ENCODE measurements at places on chromosomes 5 and 9.

DNA sequence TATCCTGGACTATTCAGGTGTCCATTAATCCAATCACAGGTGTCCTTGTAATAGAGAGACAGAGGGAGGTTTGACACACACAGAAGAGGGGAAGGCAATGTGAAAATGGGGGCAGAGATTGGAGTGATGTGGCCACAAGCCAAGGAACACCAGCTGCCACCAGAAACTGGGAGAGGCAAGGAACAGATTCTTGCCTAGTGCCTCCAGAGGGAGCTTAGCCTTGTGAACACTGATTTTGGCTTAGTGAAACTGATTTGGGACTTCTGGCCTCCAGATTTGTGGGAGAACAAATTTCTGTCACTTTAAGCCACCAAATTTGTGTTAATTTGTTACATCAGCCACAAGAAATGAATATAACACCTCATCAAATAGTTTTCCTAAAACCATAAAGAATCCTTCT is 416.2 kb downstream of the ENC1 start:
- DNase-seq = no peak

DNA sequence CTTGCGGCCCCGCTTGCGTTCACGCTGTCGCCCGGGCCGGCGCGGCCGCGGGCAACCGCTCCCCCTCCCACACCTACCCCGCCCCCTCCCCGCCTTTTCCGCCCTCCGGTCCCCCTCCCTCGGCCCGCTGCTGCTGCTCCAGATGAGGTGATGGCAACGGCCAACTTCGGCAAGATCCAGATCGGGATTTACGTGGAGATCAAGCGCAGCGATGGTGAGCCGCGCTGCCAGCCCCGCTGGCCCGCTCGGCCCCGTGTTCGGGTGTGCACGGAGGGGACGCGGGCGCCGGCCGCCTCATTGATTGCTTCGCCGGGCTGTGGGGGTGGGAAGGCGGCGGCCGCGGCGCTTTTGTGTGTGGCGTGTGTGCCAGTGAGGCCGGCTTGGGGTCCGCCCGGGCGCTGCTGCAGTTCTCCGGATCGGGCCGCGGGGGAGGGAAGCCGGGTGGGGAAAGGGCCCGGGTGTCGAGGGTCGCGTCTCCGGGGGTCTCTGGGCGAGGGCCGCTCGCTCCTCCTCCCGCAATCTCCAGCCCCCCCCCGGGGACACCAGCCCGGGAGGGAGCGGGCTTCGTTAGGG is 403 bp downstream of the KIF2A start:
- no peak for DNase-seq

DNA sequence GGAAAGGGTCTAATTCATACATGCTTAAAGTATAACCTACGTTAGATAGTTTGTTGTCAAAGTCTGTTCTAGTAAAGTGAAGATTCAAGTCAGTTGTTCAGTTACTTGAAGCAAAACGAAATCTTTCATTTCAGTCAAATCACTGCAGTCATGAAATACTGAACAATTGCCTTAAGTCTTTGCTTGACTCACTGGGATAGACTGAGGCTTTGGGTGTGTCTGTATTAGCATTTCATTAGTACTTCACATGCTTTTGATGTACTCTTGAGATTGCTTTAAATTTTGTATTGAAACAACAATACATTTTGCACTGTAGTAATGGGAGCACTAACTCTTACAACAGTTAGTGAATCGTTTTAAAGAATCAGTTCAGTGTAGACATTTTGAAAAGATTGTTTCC is 4.0 kb upstream of the CMYA5 start:
- no peak for DNase-seq

DNA sequence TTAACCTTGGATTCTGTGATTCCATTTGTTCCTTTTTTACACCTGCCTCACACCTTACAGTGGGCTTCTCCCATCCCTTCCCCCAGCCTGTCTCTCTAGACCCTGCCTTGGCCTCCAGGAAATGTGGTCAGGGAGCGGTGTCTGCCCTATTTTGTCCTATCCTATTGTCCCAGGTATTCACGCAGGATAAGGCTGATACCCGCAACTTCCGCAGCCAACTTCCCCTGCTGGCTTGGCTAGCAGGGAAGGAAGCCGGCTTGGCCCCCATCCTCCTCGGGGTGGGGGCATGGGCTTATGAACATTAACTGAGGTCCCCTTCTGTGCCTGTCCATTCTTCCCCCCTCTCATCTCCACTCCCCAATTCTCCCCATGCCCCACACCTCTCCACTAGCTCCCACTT is 3.5 kb downstream of the CSF1R start:
- DNase-seq = no peak

DNA sequence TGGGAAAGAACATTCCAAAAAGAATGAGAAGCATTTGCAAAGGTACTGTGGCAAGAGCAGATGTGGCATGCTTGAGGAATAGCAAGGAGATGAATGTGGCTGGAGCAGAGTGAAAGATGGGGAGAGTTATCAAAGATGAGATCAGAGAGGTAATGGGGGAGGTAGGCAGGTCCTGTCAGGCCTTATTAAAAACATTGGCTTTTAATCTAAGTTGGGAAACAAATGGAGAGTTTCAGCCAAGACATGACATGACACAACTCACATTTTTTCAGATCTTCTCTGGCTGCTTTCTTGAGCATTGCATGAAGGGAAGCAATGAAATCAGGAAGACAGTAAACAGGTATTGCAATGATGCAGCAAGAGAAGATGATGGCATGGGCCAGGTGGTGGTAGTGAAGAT is 120.3 kb downstream of the MUSK start:
- DNase-seq = no peak

DNA sequence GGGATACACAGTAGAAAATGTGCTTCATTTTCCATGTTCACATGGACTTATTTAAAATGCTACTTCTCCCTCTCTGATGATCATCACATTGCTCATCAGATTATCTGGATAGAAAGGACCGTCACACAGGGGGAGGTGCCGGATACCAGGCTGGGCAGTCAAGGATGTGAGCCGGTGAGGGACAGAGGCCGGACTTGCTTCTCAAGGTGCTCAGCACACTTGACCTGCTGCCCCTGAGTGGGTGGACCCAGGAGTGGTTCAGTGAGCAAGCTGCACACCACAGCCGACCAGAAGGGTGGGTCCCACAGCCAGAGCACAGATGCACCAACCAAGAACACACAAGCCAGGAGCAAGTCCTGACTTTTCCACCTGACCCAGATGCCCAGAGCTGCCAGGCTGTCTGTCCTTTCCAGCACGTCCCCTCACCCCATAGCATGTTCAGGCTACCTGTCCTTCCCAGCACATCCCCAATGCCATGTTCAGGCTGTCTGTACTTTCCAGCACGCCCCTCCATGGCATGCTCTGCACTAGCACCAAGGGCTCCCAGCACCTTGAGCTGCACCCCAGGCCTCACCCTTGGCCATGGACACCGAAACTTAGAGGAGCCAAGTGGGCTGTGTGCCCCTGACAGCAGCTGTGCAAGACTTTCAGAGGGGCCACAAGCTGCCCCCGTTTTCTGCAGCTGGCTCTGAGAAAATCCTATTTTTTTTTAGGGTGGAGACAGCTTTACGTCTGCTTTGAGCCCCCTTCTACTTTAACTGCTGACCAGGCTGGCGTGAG is 77.8 kb downstream of the SECISBP2 start:
- DNase-seq = no peak

DNA sequence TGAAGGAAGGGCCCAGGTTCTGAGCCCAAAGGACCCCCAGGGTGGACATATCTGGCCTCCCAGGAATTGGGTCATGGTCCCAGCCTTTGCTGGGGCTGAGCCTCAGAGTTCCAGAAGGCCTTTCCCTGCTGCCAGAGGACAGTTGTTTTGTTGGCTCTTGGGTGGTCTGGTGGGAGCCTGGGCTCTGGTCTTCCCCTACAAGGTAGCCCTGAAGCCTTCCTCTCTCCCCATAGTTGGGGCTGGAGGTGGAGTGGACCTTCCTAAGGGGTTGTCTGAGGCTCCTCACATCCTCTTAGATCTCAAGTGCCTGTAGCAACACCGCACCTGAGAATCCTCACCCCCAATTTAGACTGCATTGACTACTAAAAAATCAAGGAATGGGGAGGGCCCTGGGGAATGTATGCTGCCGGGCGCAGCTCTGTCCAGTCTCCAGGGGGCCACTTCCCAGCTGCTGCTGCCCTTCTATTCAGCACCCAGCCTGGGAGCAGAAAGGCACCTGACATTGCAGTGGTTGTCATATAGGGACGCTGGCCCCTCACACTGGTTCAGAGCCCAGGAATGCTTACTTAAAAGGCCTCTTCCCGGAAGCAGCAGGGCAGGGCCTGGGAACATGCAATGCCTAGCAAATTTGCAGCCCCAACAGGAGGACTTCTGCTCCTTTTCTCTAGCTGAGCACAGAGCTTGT is 66.4 kb downstream of the IL31RA start:
- DNase-seq = no peak

DNA sequence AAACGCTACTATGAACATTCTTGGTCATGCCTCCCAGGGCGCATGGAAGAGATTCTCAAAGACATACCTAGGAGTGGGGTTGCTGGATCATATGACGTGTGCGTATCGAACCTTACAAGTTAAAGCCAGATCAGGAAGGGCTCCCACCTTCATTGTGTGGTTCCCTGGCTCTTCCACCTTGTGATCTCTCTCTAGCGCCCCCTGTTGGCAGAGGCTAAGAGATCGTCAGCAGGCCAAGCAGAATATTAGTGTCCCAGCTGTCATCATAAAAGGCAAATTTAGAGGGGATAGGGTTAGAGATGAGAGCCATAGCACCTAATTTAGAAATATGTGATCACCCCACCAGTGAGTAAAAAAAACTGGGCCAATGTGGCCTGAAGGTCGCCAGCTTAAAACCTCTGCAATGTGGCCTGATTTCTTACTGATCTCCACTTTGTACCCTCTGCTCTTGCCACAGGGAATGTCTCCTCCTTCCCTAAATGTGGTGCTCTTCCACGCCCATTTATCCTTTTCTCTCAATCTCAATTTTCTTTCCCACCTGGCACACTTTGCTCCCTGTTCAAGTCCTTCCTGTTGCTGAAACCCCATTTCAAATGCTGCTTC is 91.7 kb upstream of the SHB start:
- peak; percentile 24 for DNase-seq

- no peak for DNase-seq
Observed at GRCh38 chr5:34771076-34771475, 67.9 kb upstream of the TTC23L start.

DNA sequence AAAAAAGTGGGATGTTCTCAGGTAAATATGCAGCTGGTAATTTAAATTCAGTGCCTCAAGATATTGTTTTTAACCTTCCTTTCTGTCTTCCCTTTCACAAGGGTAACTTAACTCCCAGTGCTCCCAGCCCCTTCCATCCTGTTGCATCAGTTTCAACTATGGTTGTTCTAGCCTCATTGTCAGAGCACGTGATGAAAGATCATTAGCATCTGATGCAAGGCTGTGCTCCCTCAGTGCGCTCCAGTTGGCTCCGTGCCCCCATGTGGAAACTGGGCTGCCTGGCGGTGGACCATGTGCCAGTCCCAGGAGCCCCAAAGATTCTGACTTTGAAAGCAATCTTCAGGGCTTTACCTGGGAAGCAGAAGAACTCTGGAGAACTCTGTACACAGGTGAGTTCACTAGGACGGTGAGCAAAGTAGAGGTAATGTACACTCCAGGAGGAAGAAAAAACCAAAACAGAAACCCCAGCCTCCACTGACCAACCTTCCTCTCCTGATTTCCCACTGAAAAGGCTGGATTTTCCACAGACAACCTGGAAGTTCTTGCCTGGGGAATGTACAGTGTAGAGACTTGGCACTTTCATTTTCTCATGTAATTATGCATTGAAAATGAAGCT is 96.9 kb downstream of the SLC1A3 start:
- DNase-seq = no peak

- DNase-seq = no peak
Observed at GRCh38 chr9:123316053-123316718, 39.8 kb upstream of the CRB2 start.

GRCh38 chr5:383066-383465 is 59.9 kb upstream of the EXOC3 start:
- DNase-seq = no peak

DNA sequence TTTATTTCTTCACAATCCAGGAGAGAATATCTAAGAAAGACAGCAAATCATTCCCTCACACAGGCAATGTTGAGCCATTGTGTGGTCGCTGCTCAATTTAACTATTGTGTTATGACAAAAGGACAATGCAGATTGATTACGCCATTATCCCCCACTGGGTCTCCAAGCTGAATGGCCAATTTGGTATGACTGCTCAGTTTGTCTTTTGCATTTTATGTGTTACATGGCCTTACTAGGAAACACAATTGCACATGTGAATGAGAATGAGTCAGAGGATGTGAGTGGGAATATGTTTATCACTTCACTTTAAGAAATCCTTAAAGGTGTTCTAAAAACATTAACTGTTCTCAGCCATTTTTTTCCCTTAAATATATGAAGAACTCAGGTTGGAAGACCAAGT is 108.3 kb downstream of the FAM174A start:
- no peak for DNase-seq

DNA sequence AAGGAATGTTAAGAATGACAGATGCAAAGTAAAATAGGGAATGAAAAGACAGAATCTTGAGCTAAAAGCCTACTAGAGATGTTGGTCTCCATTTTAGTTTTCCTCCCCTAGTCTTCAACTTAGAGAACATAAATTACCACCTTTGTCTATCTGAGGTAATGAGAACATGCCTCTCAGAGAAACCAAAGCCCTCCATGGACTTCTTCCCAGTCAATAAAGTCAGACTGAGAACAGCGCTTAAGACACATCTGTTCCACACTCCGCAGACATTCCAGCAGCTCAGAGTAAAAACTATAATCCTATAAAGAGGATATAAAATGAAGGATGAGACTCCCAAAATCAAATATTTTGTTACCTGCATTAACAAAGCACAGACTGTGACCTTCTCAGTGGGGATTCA is 79.2 kb downstream of the DPYSL3 start:
- DNase-seq = no peak

DNA sequence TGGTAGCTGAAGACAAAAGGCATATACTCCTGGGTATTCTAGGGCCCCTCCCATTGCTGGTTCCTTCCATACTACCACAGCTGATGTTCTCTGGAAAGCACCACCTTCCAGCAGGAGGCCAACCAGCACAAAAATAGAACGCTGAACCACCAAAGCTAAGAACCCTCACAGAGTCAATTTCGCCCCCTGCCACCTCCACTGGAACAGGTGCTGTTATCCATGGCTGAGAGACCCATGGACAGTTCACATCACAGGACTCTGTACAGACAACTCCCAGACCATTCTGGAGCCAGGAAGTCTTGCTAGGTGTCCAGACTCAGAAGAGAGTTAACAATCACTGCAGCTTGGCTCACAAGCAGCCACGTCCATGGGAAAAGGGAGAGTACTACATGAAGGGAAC is 1851.5 kb upstream of the NUDT12 start:
- no peak for DNase-seq

GRCh38 chr9:117125531-117125930 is 289.3 kb downstream of the ASTN2 start:
- DNase-seq = no peak

DNA sequence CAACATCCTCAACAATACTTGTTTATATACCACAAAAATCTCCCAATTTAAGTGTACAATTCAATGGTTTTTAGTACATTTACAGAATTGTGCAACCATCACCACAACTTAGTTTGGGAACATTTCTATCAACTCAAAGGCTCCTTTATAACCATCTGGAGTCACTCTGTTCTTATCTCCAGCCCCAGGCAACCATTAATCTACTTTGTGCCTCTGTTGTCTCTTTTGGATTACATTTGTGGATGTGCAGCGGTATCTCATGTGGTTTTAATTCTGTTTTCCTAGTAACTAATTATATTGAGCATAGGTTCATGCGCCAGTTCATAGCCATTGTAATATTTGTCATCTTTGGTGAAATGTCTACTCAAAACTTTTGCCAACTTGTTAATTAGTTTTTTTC is 14.4 kb downstream of the ADAMTS19 start:
- no peak for DNase-seq

- no peak for DNase-seq
Observed at GRCh38 chr5:139133282-139133681, 64.9 kb downstream of the SIL1 start.

- no peak for DNase-seq
Observed at GRCh38 chr9:129201289-129201688, 23.2 kb upstream of the IER5L start.

All from GM04504 (cell line).